AG20443 (cell line): ENCODE measurements at places on chromosomes 7 and 10.

- DNase-seq, result peak; percentile 67
Observed at GRCh38 chr10:102342958-102343357, 52.5 kb upstream of the NFKB2 start.

DNA sequence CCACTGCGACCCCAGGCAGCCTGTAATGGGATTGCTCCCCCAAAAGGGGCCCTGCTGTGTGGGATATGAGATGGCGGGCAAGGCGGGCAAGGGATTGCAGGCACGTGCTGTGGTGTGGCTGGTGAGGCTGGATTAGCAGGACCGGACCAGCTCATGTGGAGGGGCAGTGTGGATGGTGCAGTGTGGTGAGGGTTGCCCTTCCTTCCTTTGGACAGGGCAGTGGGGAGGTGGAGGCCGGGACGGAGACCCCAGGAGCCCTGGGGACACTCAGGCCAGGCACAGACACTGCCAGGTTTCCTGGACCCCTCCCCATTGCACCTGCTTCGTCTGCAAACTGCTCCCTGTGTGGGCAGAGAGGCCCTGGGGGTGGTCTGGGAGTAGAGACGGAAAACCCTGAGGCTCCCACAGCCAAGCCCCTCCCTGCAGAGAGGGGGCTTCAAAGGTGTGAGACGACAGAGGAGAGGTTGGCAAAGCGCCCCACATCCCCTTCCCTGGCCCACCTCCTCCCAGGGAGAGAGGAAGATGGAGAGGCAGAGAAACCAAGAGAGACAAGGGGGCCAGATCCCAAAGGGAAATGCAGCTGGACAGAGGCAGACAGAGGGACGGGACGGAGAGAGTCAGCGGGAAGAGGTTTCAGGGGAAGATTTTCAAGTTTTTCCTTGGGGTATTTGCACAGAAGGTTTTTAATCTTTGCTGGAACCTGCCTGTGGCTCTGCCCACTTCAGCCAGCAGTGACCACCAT is 89.2 kb downstream of the MICALL2 start:
- DNase-seq, result no peak

GRCh38 chr7:30863706-30864035 is 48.0 kb upstream of the AQP1 start:
- DNase-seq, result peak; percentile 32

- no peak for DNase-seq
Observed at GRCh38 chr7:86972072-86972471, 87.4 kb downstream of the ELAPOR2 start.

DNA sequence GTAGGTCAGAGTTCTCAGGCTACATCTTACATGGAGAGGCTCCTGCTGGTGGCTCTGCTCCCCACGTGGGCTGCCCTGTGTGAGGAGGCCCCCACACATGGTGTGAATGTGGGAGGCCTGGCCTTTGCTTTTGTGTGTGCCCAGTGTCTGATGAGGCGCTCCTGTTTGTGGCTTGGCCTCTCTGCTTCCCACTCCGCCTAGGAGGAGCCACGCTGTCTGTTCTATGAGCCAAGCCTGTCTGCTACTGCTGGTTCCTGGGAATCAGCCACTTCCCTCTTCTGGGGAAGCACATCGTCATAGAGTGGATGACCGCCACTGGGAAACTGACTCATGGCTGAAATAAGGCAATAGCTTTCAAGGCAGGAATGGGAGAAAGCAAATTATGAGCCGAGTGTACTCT is 87.1 kb downstream of the CYP26A1 start:
- peak; percentile 96 for DNase-seq

DNA sequence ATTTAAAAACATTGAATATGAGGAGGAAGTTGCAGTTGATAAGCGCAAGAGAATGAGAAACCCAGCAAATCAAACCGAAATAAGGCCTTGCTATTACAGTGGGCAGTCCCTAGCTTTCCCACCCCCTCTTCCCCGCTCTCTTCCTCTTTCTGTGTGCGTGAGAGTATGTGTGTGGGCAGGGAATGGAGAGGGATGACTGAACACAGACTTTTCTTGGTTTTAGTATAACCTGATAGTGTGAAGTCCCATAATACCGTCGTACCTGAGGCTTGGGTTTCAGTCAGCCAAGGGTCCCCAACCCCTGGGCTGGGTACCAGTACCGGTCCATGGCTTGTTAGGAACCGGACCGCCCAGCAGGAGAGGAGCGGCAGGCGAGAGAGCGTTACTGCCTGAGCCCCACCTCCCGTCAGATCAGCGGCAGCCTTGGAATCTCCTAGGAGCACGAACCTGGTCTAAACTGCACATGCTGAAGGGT is 255.3 kb downstream of the CELF2 start:
- DNase-seq, result no peak

GRCh38 chr7:30493228-30493627 is 11.4 kb downstream of the GGCT start:
- no peak for DNase-seq

DNA sequence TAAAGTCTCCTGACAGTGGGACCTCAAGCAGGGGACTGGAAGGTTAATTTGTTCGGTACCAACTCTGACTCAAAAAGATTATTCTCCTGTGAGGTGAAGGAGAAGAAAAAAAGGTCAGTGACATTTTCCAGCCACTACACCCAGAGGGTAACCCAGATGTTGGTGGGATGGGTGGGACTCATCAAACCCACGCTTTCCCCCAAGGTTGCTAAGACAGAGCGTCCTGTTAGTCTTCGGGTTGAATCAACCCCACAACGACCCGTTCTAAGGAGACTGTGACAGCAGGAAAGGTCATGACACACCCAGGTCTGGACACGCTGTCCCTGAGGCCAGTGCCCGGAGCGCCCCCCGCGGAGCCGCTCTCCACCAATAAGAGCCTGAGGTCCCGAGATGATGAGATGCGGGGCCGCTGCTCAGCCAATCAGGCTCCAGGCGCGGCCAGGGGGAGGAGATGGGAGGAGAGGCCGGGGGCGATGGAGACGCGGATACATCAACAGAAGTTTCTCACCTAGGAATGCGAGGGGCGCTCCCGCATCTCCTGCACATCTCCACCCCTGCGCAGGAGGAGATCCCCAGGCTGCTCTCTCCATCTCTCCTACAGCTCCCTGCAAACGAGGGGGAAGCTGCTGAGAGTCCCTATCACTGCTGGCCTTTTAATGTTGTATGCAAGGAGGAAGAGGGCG is at the start of gene WNT16:
Gene WNT16 (plus strand): TSS at position 493 of the 683 bp plus-strand sequence. CDS start 293 bp downstream, outside the sequence.
- DNase-seq, result peak; percentile 57

- DNase-seq, result no peak
Observed at GRCh38 chr7:40978047-40978446, 724.8 kb downstream of the INHBA start.

DNA sequence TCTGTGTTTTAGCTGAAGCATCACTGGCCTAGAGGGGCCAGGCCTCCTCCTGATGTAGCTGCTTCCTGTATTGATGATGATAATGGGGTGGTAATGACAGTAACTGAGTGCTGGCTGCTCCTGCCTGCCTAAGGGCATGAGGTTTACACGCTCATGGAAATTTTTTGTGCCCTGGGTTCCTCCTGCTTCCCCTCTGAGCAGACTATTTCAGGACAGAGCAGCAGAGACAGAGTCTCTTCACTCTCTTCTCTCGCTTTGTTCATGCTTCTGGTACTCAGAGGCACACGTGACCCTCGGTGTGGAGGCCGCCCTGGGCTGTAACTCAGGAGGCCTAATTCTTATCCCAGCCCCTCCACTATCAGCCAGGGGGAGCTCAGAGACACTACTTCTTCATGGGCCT is 27.9 kb downstream of the LRRC20 start:
- DNase-seq, result no peak

DNA sequence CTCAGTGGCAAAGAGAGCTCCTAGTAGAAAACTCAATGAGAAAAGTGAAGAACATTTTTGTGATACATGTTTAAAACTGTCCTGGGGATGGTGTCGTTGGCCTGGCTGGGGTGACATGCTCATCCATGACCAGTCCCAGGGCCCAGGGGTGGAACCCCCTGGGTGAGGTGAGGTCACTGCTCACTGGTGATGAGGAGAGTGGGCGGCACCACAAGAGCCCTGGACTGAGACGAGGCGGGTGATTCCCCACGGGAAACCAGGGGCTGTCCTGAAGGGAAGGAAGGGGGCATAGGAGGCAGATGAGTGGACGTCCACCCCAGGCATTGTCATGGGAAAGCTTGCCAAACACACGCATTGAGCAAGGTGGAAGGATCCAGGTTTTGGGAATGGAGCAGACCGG is 54.6 kb downstream of the HTR5A start:
- DNase-seq, result no peak

DNA sequence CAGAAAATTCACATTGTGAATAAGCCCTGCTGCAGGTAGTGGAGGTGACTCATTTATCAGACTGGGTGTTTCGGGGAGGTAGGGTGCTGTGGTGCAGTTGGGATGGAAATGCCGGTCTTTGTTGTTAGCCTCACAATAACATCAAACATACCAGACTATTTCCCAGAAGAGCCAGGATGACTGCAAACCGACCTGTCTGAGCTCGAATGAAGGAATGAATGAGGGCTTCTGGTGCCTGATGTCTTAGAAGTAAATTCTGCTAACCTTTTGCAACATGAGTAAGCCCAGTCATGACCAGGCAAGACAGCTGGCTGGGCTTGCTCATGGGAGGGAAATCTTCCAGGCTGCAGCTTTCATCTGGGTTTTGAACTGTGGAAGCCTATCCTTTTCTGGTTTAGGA is 2.4 kb upstream of the VDAC2 start:
- DNase-seq, result peak; percentile 59

GRCh38 chr7:79165225-79165624 is 288.2 kb downstream of the MAGI2 start:
- DNase-seq, result no peak

- DNase-seq, result no peak
Observed at GRCh38 chr10:126945351-126946030, 40.3 kb downstream of the DOCK1 start.

- DNase-seq, result no peak
Observed at GRCh38 chr7:133003052-133003910, 78.6 kb downstream of the CHCHD3 start.
